ENCODE measurements at places on chromosomes 4 and X.

GRCh38 chr4:76718831-76719230 is 179.1 kb downstream of the SOWAHB start:
- DNase-seq, result no peak

DNA sequence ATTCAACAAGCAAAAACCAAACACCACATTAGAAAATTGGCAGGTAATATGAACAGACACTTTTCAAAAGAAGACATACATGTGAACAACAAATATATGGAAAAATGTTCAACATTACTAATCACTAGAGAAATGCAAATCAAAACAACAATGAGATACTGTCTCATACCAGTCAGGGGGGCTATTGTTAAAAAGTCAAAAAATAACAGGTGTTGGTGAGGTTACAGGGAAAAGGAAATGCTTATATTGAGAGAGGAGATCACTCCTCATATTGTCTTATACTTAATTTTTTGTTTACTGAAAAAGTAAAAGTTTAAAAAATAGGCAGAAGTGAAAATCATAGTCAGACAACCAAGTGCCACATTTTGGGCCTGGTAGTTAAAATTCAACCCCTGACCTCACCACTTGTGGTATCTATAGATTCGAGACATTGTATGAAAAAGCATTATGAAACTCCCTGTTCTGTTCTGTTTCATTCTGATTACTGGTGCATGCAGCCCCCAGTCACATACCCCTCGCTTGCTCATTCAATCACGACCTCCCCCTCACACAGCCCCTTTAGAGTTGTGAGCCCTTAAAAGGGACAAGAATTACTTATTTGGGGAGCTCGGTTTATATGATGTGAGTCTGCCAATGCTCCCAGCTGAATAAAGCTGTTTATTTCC is 153.7 kb upstream of the FGF16 start:
- no peak for DNase-seq

GRCh38 chr4:150874338-150875226 is 140.5 kb downstream of the LRBA start:
- DNase-seq, result no peak

DNA sequence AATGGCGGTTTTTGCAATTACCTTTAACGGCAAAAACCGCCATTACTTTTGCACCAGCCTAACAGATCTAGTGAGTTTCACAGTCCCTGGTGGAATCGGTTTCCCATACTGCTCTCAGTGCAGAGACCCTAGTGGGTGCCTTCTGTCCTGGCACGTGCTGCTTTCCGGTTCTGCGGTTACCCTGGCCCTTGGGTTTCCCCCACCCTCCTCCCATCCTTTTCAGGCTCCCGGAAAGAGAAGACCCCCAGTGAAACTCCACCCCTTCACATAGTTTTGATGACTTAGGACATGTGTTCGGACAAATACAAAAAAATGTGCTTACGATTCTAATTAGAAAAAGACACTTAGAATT is 36.9 kb downstream of the NLGN3 start:
- DNase-seq, result no peak

DNA sequence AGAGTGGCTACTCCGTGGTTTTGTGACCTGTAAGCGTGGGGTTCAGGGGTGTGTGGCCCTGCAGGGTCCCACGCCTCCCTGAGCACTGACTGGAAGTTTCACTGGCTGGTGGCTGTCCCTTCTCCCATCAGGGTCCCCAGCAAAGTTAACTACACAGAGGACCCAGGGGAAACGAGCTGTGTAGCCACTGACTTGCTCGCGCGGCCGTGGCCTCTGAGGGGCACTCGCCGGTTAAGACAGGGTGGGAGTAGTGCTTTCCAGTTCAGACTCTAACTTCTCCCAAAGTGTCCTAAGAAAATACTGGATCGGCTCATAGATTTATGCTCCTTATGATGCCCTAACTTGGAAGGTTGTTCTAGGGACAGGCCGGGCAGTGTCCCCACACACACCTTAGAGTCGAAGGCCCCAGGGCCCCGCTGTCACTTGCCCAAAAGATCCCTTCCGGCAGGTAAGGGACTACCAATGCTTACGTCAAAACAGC is 28.2 kb downstream of the NELFA start:
- no peak for DNase-seq

GRCh38 chr4:146261041-146261440 is 46.7 kb downstream of the REELD1 start:
- no peak for DNase-seq

DNA sequence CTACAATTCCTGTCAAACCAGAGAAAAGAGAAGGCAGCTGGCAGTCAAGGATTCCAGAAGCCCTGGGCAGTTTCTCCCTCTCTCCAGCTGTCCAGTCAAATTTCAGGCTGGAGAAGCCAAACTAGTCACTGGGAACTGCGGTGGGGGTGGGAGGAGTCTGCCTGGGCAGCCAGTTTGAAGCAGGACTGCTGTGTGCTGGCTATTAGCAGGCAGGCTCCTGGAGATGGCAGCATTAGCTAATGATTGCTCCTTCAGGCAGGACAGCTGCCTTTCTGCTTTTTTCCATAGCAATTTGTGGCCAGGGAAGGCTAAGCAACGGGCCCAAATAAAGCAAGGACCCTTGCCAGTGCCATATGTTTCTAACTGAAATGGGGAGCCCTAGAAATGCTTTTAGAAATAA is 44.7 kb upstream of the FGF13 start:
- no peak for DNase-seq

GRCh38 chr4:24209131-24209530 is 319.3 kb upstream of the PPARGC1A start:
- no peak for DNase-seq

- DNase-seq, result no peak
Measured at GRCh38 chr4:74223801-74224200, 65.9 kb downstream of the MTHFD2L start.

GRCh38 chr4:184688447-184688846 is 38.9 kb downstream of the PRIMPOL start:
- DNase-seq, result no peak
